ENCODE measurements at places on chromosomes 6 and 20.

DNA sequence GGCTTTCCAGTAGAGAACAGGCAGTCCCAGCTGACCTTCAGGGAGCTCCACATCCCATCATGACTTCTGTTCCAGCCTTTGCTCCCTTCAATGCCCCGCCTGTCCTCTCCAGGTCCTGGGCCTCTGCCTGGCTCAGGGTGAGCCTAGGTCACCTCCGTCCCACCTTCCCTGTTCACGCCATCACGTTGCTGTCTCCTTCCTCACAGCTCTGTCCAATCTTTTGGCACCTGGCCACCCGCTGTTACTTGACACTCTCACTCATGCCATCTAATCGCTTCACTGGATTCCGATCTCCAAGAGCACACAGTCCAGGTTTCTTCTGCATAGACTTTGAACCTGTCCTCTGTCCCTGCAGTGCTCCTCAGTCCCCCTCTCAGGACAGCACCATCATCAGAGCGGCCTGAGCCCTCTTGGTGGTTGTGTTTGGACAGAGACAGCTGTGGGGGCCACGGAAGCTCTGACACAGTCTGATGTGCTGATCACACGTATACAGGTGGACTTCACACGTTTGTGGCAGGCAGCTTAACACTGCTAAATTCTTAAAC, 34.7 kb upstream of the TIAM2 start:
- no peak for DNase-seq

DNA sequence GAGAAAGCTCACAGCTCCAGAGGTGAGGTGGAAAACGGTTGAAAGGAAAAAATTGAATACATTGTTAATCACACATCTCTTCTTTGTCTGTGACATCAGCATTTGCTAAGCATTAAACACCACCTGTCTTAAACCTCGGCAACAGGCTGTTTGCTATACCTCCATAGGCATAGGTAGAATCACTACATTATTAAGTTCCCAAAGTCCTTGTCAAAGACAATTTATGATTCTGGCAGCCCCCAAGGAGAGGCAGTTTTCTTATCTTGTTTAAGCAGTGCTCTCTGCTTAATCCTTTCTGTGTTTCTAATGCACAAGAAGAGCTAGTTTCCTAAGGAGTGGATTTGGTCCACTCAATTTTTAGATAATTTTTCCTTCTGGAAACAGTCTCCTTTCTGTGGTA, 249.7 kb downstream of the NKAIN2 start:
- no peak for DNase-seq

- no peak for DNase-seq
These were observed 755.8 kb downstream of the PRIM2 start for GRCh38 chr6:58073263-58073662.

- peak; percentile 25 for DNase-seq
These were observed 38.4 kb upstream of the ARHGAP18 start for GRCh38 chr6:129748212-129748900.

GRCh38 chr20:51731731-51732095, 36.5 kb downstream of the ATP9A start:
- DNase-seq, result no peak

DNA sequence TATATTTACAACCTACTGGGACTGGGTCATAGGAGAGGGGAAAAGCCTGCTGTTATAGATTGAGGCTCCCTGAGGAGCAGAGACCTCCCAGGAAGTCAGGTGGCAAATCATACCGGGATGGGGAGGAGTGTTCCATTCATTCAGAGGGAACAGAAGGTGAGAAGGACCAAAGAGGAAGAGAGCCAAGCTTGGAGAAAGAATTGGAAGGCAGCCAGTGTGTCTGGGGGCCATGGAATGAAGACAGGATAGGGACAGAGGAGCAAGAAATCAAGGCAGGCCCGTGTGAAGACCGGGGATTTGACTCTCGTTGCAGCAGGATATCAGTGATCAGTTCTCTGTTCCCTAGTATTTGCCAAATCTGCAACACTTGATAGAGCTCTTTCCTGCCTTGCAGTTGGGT, 5.7 kb upstream of the ZNF217 start:
- no peak for DNase-seq

DNA sequence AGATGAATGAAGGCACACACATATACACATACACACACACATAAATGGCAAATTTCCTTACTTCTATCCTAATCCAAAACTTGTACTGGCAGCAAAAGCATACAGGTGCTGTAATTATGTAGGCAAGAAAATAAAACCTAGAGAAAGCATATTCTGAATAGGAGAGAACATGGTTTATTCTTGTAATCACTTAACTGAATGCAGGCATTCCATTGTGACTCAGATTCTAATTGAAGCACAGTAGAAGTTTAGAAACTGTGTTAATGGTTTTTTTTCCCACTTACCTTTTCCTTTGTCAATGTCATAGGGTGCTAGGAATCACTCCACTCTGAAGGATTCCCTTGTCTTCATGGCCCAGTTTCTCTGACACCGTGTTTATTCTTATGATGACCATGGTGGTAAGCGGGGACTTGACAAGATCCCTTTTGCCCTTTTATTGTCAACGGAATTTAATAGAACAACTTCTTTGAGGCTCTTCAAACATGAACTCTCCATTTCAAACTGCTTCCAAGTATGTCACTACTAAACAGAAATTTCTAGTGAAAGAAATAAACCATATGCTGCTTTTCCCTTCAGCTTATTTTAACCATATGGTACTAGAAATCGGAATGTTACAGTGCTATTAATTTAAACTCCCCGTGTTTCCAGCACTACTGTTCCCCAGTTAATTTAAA, 164.2 kb downstream of the OGFRL1 start:
- DNase-seq, result no peak

- no peak for DNase-seq
These were observed 16.5 kb upstream of the NXT1 start for GRCh38 chr20:23334111-23334510.

DNA sequence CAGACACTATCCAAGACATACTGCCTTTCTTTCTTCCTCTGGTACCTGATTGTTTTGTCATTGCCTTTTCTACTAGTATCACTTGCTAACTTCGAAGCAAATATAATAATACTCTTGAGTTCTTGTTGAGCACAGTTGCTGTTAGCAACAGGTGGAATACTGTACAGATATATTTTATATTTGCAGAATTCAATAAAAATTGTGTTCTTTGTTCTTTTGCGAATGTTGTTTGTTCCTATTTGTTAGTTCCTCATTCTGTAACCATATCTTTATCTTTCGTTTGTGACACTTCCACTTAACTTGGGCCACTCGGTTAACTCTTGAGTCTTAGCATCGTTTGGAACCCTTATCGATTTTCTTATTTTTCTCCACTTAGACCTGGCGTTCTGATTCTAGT, 868 bp downstream of the CYB5R4 start:
- DNase-seq, result no peak

DNA sequence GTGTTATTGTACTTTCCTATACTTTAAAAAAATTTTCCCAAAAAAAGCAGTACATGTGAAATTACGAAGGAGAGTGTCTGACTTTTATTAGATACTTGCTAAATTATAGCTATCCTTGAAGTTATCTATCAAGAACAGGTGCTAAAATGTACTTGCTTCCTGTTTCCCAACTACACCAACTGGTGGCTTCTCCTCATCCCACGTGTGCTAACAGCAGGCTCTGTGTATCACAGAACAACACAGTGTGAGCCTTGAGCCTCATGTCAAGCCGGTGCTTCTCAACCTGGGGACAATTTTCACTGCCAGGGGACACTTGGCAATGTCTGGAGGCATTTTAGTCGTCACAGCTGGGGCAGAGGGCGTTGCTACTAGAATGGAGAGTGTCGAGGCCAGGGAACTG, 36.2 kb upstream of the CDYL start:
- DNase-seq, result no peak

DNA sequence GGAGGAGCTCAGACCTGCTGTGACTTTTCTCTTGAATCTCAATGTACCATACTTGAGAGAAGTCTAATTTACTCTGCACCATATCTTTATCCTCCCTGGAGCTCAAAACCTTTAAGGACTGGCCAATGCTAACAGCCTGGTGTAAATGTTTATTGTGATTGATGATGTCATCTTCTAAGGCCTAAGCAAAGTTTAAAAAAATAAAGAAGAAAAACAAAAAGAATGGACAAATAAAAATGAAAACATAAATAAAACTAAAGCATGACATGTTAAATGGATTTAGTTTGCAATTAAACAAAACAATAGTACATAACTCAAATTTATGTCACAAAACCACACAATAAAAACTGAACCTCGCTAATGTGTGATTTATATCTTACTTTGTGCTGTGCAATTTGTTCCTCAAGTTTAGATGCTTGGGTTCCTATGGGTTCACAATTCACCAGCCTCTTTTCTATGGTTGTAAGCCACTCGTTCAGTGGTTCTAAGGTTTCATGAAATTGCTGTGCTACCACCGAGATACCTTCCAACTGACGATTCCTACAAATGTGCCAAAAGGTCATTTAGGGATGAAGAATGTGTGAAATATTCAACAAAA, 113.0 kb downstream of the DST start:
- no peak for DNase-seq

- no peak for DNase-seq
These were observed 147.6 kb downstream of the KIF6 start for GRCh38 chr6:39577446-39578165.

GRCh38 chr20:62724692-62725595, 16.3 kb downstream of the NTSR1 start:
- DNase-seq, result no peak

GRCh38 chr6:141415896-141416295, 716.8 kb upstream of the GJE1 start:
- no peak for DNase-seq

DNA sequence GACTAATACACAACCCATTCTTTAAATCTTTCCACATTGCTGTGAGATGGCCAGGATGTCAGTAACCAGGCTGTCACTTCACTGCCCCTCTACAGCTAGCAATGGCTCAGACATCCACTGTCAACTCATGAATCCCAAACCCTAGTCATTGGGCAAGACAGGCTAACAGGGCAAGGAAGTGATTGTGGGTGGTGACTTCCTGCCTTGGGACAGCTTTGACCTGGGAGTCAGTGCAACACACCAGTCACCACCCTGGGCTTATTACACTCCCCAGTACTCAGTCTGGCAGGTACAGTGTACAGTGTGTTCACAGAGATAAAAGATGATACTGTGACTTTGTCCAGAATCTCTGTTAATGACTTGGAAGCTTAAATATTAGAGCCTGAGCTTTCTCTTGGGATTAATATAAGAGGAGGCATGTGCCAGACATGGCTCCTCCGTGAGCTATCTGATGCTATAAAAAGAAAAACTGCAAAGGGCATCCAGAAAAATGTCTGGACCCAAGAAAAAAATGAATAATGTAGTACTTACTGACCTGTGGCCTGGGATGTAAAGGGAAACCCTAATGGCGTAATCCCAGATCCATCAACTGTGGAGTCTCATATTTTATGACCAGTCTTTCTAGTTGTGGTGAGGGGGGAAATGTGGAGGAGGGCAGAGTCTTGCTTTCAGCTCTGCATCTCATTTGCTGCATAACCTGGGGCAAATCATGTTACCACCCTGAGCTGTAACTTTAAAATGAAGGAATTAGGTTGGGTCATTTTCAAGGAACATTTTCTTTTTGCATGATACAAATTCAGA, 244.4 kb downstream of the SLC24A3 start:
- no peak for DNase-seq

GRCh38 chr6:82131441-82131840, 116.1 kb downstream of the IBTK start:
- DNase-seq, result no peak

DNA sequence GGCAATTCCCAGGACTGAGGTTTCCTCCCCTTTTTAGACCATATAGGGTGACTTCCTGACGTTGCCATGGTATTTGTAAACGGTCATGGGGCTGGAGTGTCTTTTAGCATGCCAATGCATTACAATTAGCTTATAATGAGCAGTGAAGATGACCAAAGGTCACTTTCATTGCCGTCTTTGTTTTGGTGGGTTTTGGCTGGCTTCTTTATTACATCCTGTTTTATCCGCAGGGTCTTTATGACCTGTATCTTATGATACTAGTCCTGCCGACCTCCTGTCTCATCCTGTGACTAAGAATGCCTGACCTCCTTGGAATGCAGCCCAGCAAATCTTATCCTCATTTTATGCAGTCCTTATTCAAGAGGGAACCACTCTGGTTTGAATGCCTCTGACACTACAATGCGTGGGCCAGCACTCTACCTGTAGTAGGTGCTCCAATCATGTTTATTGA, 190.1 kb downstream of the KCNQ5 start:
- DNase-seq, result no peak

- DNase-seq, result no peak
These were observed 4.2 kb downstream of the PCK1 start for GRCh38 chr20:57564951-57565642.

- no peak for DNase-seq
These were observed 736.1 kb downstream of the HDGFL1 start for GRCh38 chr6:23305325-23305943.

- no peak for DNase-seq
These were observed 89.0 kb downstream of the EDN1 start for GRCh38 chr6:12379181-12379580.

- DNase-seq, result peak; percentile 14
These were observed 429 bp downstream of the AMD1 start for GRCh38 chr6:110874880-110875547.

GRCh38 chr6:112221561-112221960, 32.8 kb downstream of the LAMA4 start:
- no peak for DNase-seq

- DNase-seq, result no peak
These were observed 43.3 kb downstream of the SNX5 start for GRCh38 chr20:17925141-17925939.

DNA sequence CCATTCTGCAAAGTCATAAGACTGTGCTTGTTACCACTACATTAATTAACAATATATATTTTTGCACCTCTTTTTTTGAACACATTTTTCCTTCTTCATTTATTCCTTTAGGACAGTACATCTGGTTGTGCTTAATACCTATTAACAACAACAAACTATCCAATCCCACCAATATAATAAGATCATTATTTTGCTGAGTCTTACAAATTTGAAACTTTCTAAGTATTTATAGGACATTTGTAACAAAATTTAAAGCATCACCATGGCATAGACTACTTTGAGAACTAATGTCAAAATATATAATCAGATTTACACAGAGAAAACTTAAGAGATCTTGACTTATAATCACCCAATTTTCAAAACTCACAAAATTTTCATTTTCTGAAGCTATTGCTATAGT, 47.9 kb downstream of the FILIP1 start:
- DNase-seq, result no peak

DNA sequence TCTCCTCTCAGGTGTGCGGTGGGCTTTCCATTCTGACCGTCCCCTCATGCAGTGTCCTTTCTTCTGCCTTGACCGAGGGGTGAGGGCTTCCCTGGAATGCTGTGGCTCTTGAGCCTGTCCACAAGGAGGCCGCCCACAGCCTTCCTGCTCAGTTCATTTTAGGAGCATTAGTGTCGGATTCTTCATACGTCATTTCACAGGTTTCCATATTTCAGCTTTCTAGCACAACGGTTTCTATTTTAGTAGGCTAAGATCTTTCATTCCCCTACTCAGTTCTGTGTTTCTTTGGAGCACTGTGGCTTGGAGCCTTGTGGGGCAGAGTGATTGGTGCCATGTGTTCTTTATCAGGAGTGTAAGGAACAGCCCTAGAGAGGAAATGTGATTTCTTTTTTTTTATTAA, 5.5 kb downstream of the PPP1R3G start:
- DNase-seq, result no peak

GRCh38 chr6:41676431-41676830, 38.2 kb downstream of the MDFI start:
- no peak for DNase-seq

- DNase-seq, result no peak
These were observed 11.7 kb downstream of the ADNP start for GRCh38 chr20:50919567-50919966.
